Suppressor macrophage treated with lipopolysaccharide for 1 hour (primary cell): ENCODE measurements at places on chromosomes 1 and 21.
A peak's percentile ranks its signal among the peaks of the same experiment; 100 is the strongest.

- peak; percentile 54 for DNase-seq
These were observed 643 bp upstream of the MOV10 start for GRCh38 chr1:112673592-112674439.

DNA sequence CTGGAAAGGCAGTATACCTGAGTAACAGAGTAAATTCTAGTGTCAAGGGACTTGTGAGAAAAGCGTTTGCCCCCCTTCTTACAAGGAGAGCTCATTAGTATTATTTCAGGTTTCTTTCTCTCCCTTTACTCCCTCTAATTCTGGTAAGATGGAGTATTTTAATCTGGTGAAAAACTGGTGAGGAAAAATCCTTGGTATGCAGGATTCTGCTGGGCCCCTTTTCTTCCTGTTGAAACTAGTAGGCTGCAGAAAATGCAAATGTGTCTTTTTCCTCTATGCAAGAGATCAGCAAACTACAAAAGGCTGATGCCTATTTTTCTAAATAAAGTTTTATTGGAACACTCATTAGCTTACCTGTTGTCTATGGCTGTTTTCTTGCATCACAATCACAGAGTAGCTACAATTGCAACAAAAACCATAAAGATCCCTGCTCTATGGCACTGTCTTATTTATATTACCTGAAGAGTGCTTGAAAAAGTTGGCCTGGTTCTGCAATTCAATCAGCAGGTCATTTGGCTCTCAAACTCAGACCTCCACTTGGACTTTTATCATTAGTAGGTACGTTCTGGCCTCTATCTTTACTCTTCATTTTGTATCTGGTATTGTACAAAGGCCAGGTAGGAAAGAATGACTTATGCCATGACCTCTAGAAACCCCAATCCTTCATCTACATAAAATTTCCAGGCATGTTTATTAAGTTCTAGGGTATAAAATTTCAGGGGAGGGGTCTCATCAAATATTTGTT lies 109.6 kb downstream of the AKT3 start:
- DNase-seq = no peak

DNA sequence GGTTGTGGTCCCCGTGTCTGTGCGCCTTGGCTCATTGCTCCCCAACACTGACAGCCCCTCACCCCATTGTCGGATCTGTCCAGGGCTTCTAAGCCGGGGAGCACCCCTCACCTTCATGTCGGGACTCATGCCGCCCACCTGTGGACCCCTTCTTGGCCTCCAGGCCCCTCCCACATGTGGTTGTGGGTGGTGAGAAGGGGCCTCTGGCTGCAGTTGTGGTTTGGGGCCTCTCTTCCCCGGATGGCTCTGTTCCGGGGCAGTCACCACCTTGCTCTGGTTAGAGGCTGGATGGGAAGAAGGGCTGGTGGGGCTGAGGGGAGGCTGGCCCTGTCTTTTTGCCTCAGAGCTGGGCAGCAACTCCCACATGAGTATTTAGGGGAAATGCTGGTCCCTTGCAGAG lies 158.6 kb upstream of the C1orf174 start:
- no peak for DNase-seq

DNA sequence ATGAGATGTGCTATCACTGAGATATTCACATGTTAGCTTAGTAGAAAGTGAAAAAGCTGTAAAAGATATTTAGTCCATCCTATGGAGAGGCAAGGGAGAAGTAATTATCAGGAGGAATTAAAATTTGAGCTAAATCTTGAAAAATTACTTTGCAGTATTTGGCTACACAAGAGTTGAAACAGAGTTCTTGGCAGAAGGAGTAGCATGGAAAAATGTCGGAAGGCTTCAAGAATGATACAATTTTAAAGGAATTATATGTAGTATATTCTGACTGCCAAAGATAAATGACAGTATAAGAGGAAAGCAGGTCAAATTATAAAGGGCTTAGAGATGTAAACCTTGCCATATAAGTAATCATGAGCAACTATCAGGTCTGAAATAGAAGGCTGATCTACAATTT lies 518.9 kb downstream of the BRINP3 start:
- no peak for DNase-seq

- no peak for DNase-seq
These were observed 68.9 kb upstream of the PARP1 start for GRCh38 chr1:226476648-226477319.

GRCh38 chr1:228346731-228347130 lies 59.9 kb downstream of the TRIM11 start:
- DNase-seq = no peak

DNA sequence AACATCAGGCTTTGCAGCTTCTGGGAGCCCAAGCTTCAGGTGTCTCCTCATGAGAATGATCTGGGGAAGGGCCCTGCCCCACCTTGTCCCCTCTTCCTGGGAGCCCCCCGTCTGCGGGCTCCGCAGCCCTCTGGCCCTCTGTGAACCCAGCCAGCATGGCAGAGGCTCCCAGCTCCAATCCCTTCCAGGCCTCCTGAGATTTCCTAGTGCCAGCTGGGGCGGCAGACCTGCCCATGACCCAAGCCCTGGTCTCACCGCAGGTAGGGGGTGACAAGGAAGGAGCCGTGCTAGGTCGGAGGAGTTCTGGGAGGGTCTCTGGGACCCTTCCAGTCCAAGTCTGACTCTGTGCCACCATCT lies 7.7 kb downstream of the PLEKHG5 start:
- DNase-seq = no peak

- no peak for DNase-seq
These were observed 26.9 kb downstream of the SPATA46 start for GRCh38 chr1:162349635-162350330.

GRCh38 chr1:65209005-65209885 lies 61.2 kb downstream of the AK4 start:
- DNase-seq = peak; percentile 78

- no peak for DNase-seq
These were observed 38.4 kb upstream of the CDC42BPA start for GRCh38 chr1:227356620-227357146.

DNA sequence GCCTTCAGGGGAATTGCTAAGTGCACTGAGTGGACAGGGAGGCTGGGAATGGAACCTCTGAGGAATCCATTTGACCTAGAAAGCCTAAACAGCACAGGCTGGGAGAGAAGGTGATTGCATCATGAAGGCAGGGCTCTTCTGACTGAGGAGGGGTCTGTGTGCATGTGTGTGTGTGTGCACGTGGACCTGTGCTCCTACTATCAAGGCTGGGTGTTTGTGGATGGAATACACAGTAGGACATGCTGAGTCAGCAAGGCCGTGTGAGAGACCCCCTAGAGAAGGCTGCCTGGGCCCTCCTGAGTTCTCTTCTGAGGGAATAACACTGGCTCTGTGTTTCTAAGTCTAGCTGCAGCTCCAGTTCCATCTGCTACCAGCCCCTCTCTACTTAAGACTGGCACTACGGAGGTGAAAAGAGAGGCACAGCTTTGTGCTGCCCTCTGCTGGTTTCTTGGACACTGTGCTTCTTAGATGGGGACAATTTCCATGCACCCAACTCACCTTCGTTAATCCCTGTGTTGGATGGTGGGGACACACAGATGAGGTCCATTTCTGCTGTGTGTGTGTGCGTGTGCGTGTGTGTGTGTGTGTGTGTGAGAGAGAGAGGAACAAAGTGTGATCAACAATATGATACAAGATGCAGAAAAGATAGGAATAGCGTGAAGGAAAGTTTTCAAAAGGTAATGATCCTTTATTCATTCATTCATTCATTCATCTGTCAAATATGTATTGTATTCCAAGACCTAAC lies 6.2 kb upstream of the EFCAB14 start:
- peak; percentile 79 for DNase-seq

DNA sequence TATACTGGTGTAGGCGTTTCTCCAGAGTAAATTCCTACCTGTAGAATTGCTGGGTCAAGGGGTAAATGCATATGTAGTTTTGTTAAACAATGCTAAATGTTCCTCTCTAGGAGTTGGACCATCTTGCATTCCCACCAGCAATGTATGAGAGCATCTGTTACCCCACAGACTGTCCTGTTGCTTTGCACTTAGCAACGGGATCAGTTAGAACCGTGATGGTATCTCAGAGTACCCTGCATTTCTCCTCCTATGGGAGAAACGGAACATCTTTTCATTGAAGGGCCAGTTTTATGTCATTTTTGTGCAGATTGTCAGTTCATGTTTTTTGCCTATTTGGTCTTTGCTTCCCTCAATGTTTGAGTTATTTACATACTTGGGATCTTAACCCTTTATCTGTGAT lies 18.0 kb upstream of the RIPPLY3 start:
- no peak for DNase-seq

DNA sequence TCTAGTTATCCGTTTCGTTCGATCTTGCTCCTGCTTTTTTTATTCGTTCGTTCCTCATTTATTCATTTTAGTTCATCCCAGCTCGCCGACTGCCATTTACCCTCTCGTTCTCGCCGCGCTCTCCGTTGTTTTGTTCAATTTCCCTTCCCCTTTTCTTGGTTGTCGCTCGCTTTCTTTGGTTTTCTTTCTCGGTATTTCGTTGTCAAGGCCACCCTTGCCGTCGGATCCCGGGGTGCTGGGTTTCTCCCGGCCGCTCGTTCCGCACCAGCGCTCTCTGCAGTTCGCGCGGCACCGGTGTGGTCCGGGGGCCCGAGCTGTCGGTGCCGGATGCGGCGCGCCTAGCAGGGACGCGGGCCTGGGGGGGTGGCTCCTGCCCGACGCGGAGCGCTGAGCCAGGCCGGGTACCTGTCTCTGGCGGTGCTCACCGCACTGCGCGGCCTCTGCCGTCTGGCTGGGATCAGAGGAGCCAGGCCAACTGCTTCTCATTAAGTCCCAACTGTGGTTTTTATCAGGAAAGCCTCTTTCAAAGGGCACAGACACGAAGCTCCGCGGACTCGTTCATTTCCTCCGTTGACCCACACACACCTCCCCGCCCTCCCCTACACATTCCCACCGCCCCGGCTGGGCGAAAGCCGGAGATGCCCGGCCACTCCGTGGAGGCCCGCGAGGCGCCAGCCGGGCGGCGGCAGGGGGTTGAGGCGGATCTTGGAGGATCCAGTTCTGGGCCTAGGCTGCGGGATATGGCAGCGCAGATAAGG lies 1.6 kb downstream of the ALX3 start:
- peak; percentile 43 for DNase-seq

GRCh38 chr1:45297666-45298356 lies 28.9 kb upstream of the HPDL start:
- no peak for DNase-seq

DNA sequence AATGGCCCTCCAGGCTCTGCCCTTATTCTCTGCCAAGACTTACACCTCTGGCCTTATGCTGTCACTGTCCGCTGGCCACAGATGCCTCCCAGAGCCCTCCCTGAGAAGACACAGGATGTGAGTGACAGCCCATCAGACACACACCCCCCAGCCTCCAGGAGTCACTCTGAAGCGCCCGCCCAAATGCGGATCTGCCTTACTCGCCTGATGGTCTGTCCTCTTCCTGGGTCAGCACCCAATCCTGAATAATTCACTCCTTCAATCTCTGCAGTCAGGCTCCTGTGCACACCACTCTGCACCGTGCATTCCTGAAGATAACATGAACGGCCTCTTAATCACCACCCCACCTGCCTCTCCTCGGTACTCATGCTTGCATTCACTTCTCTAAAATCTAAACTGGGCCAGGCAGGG lies 14.7 kb downstream of the CLSTN1 start:
- no peak for DNase-seq

- DNase-seq = no peak
These were observed 257.2 kb downstream of the PLPP3 start for GRCh38 chr1:56322211-56322610.

- no peak for DNase-seq
These were observed 36.8 kb upstream of the RALGPS2 start for GRCh38 chr1:178688244-178688643.

DNA sequence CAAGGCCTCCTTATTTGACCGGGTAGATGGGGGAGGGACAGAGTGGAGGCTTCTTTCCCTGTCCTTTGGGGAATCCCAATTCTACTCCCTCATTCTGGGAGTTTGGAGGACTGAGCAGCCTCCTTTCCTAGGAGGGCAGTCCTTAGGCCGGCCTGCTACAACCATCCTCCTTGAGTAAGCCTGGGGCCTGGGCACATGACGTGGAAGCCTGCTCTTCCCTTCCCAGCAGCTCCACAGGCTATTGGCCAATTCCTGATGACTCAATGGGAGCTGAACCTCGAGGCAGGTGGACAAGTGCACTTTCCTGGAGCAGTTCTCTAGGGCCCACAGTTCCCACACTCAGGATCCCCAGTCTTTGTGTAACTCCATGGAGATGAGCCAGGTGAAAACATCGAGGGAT lies 3.1 kb downstream of the KCNA10 start:
- DNase-seq = no peak

DNA sequence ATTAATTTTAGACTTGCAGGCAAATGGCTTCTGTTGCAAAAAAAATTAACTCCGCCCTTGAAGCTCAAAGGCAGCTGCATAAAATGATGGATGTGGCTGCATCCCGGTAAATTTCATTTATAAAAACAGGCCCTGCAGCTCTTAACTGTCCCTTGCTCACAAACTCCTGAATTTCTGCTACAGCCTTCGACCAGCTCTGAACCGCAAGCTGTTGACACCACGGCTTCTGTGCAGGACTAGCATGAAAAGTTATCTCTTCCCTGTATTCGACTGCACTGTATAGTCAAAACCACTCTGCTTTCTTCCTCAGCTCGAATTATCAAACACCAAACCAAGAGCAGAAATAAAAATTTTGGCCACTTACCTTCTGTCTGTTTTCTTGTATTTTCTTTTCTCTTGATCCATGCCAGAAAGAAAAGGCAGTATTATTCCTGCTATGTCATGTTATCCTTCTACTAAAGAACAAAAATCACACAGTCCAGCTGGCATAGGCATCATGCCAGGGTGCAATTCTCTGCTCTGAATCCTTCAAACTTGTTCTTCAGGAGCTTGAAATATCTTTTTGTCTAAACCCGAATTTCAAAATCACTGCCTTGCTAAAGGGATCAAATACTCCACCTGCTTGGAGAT lies 195.5 kb upstream of the NCAM2 start:
- DNase-seq = no peak

DNA sequence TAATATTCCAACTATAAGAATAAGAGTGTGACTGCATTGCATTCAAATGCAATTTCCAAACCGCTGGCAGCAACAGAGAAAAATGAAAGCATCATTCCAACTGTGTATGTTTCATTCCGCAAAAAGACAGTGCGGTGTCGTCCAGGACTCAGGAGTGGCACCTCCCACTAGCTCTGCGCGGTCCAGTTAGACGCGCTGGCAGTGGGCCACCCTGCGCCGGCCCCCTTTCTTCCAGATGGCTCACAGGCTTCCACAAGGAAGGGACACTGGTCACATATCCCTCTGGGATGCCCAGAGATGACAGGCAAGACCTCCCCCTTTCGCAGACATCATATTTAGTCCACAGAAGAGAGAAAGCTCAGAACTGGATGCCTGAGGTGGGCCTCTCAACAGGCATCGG lies 11.9 kb downstream of the WRAP73 start:
- DNase-seq = no peak
